Sigmoid colon (tissue), 7 donors: ENCODE measurements at places on chromosomes 3 and 15. TPM values are rescaled to one million over a fixed set of nuclear protein-coding genes. Genes with fewer than 3 reads are reported as not detected.

GRCh38 chr3:127330385-127330784 is 42.5 kb upstream of the PRR20G start:
- H3K4me3 ChIP-seq = no peak overlapping the region
- no peaks in the 10 kb centered on the region for H3K36me3 ChIP-seq
- H3K27ac ChIP-seq = no peak overlapping the region
- H3K4me1 ChIP-seq = no peaks in the 10 kb centered on the region

DNA sequence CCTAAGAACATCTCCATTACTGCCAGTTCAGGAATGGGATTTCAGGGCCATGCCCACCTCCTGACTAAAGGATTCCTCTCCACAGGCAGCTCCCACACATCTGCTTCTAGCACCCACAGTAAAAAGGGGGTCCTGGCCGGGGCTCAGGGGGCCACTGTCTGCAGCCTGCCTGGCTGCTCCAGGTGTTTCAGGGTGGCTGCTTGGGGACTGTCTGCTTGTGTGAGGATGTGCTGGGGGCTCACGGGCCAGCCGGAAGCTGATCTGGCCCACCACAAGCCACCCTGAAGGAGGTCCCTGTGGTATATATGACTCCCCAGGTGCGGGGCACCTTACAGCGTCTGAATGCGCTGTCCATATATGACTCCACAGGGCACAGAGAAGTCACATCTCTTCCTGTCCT is 135.4 kb downstream of the NSMCE3 start:
- H3K36me3 ChIP-seq = no peaks in the 10 kb centered on the region
- peaks cover 1% of the 10 kb centered on the region for H3K27me3 ChIP-seq
- peak; percentile 46 for DNase-seq
- H3K27ac ChIP-seq = no peak overlapping the region

DNA sequence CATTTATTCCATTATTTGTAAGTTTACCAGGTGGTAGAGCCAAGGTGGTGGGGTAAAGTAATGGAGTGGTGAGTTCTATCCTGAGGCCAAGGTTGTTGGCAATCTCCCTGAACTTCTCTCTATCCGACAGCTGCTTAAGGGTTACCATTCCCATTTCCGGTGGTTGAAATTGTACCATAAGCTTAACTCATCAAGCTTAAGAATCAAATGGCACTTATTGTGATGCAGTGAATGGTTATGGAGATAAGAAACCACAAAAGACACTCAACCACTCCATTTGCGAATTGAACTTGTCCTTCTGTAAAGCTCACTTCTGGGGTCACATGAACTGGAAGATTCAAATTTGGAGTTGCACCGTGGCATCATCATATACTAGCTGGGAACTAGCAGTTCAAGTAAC is 287.4 kb upstream of the SLCO3A1 start:
- H3K27me3 ChIP-seq = no peaks in the 10 kb centered on the region
- H3K27ac ChIP-seq = no peak overlapping the region
- H3K4me1 ChIP-seq = no peaks in the 10 kb centered on the region
- no peak overlapping the region for H3K4me3 ChIP-seq
- no peaks in the 10 kb centered on the region for H3K36me3 ChIP-seq
- DNase-seq = no peak

- no peak overlapping the region for H3K4me3 ChIP-seq
- H3K27ac ChIP-seq = no peak overlapping the region
- H3K36me3 ChIP-seq = no peaks in the 10 kb centered on the region
- no peaks in the 10 kb centered on the region for H3K27me3 ChIP-seq
These were observed 3.9 kb upstream of the SRGAP3 start for GRCh38 chr3:9253327-9253726.

DNA sequence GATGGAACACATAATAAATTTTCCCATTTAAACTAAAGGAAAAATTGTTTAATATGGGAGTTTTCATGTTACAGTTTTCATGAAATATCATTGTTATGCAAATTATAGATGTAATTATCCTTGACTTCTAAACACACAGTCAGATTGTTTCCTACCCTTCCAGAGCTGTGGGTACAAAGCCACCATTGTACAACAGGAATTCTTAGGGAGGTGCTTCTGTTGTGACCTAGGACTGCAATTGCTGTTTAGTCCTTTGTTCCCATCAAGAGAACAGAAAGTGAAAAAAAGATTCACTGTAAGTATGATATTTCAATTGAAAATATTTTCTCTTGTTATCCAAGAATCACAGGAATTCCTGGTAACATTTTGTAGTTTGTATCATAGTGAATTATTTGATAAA is 455.3 kb upstream of the NAALADL2 start:
- no peak for DNase-seq
- H3K4me1 ChIP-seq = no peaks in the 10 kb centered on the region
- H3K4me3 ChIP-seq = no peak overlapping the region
- no peak overlapping the region for H3K27ac ChIP-seq
- H3K27me3 ChIP-seq = no peaks in the 10 kb centered on the region
- H3K36me3 ChIP-seq = no peaks in the 10 kb centered on the region

MNS1 gene
- 0.55 TPM for total RNA-seq

ANKUB1 gene
- not detected for total RNA-seq
